ENCODE measurements at places on chromosomes 12 and 14.

DNA sequence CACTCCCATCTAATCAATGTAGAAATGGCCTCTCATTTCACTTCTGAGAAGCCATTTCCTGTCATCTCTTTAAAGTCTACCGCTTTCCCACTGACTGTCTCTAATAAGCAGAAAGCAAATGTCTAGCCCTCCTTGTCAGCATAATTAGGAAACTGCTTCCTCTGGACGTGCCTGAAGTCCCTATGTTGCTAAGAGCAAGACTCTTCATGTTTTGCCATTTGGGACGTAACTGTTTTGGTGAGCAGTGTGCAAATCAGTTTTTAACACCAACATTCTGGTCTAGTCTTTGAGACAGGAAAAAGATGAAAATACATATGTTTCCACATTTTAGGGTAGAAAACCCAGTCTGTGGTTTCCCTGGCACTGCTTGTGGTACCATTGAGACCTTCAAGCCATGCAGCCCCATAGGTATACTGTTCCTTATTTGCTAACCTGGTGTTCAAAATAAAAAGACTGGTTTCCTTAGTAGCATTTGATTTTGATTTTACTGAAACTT lies 22.2 kb downstream of the IFNG start:
- DNase-seq, result no peak

GRCh38 chr14:79175671-79176070 lies 1005.5 kb downstream of the NRXN3 start:
- DNase-seq, result no peak

DNA sequence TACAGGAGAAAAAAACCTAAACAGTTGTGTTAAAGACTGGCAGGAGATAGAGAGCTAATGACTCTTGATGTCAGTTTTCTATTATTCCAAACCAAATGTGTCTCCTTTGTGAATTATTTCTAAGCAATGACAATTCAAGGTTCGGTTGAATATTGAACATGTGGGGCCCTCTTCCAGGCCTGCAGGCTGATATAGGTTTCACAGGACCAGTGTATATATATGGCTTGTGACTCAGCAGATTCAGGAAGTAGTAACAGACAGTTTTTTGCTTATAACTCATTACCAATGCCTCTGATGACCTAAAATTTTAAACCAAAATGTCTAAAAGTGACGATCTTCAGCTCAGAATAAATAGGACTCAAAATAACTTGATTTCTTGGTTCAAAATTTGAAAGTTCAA lies 33.7 kb upstream of the NPAS3 start:
- DNase-seq, result no peak

GRCh38 chr12:57008178-57008577 lies 1.8 kb upstream of the ZBTB39 start:
- DNase-seq, result no peak

GRCh38 chr12:4275870-4276301 lies 2.3 kb downstream of the CCND2 start:
- no peak for DNase-seq

- no peak for DNase-seq
Measured at GRCh38 chr12:2640709-2641108, 154.1 kb upstream of the FKBP4 start.

- DNase-seq, result no peak
Measured at GRCh38 chr12:111155521-111155920, 213.4 kb downstream of the PHETA1 start.

- DNase-seq, result no peak
Measured at GRCh38 chr14:72990171-72990570, 36.7 kb downstream of the ZFYVE1 start.

- no peak for DNase-seq
Measured at GRCh38 chr14:99968941-99969340, 96.3 kb upstream of the EVL start.

- peak; percentile 61 for DNase-seq
Measured at GRCh38 chr12:48618541-48618940, 48.7 kb upstream of the LALBA start.

- DNase-seq, result no peak
Measured at GRCh38 chr12:92496790-92497189, 206.0 kb upstream of the PLEKHG7 start.

GRCh38 chr14:63174760-63175191 lies 29.5 kb upstream of the RHOJ start:
- peak; percentile 53 for DNase-seq

DNA sequence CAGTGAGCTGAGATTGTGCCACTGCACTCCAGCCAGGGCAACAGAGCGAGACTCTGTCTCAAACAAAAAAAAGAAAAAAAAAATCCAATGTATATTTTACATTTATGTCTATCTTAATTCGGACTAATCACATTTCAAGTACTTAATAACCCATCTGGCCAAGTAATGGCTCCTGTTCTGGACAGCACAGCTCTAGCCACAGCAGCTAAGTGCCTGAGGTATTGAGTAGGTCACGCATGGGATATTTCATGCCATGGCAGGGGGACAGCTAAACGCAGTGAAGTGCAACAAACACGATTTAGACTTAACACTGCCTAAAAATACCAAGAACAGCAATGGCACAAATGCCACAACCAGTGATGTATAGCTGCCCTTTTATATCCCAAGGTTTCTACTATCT lies 8.0 kb downstream of the BAZ1A start:
- no peak for DNase-seq

DNA sequence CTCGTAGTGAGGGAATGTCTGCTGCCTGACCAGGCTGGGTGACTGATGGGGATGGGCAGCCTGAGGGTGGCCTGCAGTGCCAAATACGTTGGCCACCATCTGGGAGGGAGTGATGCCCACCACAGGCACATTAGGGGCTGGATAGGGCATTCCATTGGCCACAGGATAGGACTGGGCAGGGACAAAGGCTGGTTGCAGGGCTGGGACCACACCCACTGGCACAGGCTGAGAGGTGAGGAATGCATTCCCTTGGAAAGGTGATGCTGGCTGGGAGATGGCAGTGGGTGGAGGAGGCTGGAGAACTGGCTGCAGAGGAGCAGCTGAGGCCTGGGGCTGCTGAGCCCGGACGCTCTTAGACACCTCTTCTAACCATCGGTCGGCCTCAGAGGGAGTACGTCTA lies 39.5 kb downstream of the PAPLN start:
- DNase-seq, result no peak

DNA sequence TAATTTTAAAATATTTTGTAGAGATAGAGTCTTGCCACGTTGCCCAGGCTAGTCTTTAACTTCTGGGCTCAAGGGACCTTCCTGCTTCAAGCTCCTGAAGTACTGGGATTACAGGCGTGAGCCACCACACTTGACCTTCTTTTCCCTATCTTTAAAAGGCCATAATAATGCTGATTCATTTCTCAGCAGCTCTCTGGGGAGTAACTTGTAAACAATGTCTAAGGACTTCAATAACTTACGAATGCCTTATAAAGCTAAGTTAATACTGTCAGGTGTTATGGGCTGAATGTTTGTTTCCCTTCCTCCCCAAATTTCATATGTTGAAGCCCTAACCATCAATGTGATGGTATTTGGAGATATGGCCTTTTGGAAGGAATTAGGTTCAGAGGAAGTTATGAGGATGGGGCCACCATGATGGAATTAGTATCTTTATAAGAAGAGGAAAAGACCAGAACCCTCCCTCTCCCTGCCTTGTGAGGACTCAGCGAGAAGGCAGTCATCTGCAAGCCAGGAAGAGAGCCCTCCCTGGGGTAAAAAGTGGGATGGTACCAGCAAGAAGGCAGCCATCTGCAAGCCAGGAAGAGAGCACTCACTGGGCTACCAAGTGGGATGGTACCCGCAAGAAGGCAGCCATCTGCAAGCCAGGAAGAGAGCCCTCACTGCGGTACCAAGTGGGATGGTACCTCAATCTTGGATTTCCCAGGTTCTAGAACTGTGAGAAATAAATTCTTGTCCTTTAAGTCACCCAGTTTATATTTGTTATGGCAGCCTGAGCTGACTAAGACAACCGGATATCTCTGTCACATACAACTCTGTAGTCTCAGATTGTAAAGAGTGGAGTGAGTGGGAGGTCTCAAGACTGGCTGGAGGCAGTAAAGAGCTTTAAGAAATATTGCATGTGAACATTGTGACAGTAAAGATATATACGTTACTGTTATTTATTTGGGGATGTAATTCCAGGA lies 16.3 kb upstream of the YBX3 start:
- DNase-seq, result no peak

DNA sequence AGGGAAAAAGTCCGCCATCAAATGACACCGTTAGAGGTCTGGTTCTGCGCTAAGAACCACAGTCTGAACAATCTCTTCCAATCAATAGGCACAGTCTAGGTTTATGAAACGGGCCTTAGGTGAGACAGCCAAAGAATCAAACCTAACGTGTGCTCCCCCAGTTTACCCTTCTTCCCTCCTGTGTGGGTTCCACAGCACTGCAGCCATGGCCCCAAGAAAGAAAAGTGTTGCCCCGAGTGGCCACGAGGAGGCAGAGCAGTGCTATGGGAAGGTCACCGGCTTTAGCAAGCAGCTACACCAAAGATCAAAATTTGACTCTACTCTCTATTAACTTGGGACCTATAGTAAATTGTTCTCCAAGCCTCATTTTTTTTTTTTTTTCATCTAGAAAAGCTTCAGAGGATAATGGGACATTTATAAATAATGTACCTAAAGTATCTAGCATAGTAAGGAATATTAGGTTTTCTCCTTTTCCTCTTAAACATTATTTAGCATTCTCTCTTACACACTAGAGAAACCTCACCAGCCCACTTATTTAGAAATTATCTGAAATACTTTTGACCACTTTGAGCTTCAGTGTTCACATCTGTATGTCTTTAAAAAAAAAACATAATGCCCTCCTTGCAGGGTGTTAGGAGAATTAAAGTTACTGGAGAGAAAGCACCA lies 70.2 kb upstream of the GPHB5 start:
- peak; percentile 74 for DNase-seq

GRCh38 chr14:101250336-101250947 lies 310.9 kb upstream of the DIO3 start:
- no peak for DNase-seq

Measured in HAP-1 (cell line).